ENCODE measurements at places on chromosomes 4 and X.

DNA sequence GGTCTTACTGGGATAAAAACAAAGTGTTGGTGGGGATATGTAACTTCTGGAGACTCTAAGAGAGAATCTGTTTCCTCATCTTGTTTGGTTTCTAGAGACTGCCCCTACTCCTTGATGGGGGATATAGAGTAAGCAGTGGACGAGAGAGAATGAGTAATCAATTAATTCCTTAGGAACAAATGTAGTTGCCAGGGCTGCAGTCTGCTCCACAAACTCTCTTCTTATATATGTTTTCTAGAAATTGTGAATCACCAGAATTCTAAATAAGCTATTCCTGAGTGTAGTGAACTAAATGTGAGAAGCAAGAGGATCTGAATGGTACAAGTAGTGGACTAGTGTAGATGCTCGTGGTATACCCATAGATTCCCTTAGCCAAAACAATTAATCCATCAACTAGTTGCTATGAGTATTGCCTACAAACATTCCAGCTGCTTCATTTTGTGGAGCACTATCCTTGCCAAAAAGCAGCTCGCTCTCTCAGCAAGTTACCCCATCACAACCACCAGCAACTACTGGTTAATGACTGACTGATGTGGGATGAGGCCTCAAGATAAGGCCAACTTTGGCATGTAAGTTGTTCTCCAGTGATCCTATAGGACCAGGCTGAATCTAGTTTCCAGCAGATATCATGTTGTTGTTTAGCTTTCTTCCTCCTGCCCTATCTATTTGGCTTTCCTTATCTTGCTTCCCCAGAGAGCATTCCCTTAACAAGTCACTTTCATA is 273.0 kb downstream of the SLC7A11 start:
- no peak for DNase-seq

GRCh38 chrX:28133763-28134162 is 152.5 kb upstream of the DCAF8L1 start:
- DNase-seq = peak; percentile 63

DNA sequence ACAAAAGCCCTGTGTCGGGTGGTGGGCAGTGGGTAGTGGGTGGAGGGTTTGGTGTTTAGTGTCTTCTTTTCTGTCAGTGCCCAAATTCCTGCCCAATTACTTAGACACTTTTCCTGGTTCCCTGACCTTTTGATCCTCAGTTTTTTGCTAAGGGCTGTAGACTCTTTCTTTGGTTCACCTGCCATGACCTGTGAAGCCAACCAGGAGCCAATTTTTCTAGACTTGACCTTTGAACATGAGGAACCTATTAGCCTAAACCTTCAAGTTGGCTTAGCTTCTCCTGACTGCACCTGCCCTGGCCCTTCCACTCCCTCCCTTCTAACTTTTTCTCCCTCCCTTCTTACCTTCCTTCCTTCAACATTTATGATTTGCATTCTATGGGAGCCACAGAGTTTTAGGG is 94.5 kb downstream of the MID1IP1 start:
- DNase-seq = no peak

DNA sequence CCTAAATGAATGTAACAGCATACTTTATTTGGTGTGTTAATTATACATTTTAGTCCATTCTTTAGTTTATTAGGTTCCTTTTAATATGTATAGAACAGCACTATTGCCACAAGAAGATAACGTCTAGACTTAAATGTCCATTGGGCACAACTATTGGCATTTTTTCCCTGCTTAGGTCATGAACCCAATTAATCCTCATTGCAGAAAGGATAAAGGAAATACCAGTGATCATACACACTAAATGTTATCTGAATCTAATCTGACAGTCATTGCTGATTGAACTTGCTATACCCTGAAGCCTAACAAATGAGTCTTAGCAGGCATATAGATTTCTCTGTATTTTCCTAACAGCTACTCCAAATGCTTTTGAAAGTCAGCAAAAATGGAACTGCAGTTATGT is 2250.0 kb upstream of the AGA start:
- no peak for DNase-seq

Measured in MM.1S (cell line).